ENCODE measurements at places on chromosomes 3 and 15. TPM values are rescaled to one million over a fixed set of nuclear protein-coding genes. Genes with fewer than 3 reads are reported as not detected.

DNA sequence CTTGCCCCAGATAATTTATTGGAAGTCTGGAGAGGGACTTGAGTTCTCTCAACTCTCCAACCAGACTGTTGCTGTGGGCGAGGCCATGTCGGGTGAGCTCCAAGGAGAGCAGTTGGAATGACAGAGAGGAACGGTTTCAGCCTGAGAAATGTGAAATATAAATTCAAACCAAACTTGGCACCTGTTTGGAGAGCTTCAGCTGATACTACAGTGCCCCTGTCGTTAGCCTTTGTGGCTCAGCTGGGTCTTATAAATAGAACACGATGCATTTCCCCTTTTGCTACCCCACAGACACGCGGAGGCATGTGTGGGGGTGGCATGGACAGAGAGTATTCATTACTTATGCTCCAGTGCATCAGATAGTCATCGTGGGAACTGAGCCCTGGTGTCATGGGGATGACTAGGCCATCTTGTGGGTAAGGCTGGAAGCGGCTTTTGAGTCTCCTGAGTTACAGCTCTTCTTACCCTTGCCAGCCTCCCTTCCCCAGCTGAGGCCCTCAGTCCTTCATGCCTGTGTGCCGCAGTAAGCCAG, 15.6 kb downstream of the SMAD3 start:
- H3K27ac ChIP-seq: no peak overlapping the region
- no peak overlapping the region for H3K4me3 ChIP-seq
- peaks cover 27% of the 10 kb centered on the region for H3K4me1 ChIP-seq
- no peaks in the 10 kb centered on the region for H3K27me3 ChIP-seq
- H3K36me3 ChIP-seq: no peaks in the 10 kb centered on the region

Gene HDC
- total RNA-seq: not detected

DNA sequence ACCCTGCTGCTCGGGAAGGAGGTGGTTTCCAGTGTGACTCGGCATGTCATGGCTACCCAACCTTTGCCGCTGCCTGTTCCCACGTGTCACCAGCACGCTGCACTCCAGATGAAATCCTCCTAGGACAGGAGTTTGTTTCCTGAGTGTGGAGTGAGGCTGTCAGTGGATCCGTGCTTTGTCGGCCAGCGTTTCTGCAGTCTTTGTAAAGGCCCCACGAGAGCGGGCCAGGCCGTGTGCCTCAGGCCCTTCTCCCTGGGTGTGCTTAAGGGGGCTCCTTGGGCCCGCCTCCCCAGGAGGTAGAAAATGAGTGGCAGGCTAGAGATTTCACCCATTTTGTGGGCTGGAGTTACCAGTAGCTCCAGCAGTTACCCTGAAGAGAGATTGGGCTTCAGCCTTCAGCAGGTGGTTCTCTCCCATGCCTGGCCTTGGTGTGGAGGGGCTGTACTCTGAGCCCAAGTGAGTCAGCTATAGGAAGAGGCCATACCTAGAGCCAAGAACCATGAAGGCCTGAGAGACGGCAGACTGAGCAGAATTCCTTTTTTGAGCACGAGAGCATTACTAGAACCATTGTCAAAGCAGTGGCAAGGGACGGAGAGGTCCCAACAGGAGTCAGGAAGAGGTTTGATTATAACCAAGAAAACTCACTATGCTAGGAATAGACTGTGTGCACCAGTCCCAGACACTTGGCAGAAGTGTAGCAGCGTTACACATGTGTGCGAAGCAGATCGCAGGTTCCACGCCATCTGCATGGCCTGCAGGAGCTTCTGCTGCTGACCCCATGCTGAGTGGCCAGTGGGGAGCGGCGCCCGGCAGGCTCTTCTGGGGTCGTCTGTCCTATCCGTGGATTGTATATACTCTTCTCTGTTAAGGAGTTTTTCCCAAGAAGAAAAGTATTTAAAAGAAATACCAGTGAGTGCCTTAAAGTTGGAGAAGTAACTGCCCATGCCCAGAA, 14.5 kb downstream of the MAP6D1 start:
- H3K36me3 ChIP-seq: peaks cover 5% of the 10 kb centered on the region
- H3K4me1 ChIP-seq: no peaks in the 10 kb centered on the region
- H3K4me3 ChIP-seq: no peak overlapping the region

Gene WDR72
- total RNA-seq: 10.1 TPM

Gene BBS4
- 22.4 TPM for total RNA-seq

DNA sequence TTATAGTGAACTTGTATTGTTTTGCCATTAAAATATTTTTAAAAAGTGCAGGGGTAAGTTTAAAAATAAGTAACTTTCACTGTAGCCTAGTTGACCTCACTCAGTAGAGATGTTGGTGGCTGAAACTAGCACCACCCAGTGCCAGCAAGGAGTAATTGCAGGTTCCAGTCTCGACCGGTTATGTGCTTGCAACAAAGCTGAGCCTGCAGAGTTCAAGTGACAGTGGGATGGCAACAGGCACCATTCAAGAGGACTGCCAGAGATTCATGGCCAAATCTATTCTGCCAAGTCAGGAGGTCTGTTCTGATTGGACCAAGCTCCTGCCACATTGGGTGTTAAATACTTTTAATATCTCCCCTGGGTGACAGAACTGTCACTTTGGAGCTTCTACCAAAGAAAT, 2.7 kb downstream of the ADAMTS7 start:
- no peak for DNase-seq
- H3K36me3 ChIP-seq: no peaks in the 10 kb centered on the region
- H3K27me3 ChIP-seq: no peaks in the 10 kb centered on the region
- H3K27ac ChIP-seq: no peak overlapping the region
- H3K4me1 ChIP-seq: peaks cover 8% of the 10 kb centered on the region
- no peak overlapping the region for H3K4me3 ChIP-seq

Gene SLC22A13
- total RNA-seq: 0.63 TPM

Gene CACNA1D
- 15.6 TPM for total RNA-seq

- H3K4me1 ChIP-seq: no peaks in the 10 kb centered on the region
- no peak overlapping the region for H3K27ac ChIP-seq
- DNase-seq: no peak
- no peaks in the 10 kb centered on the region for H3K36me3 ChIP-seq
- H3K27me3 ChIP-seq: no peaks in the 10 kb centered on the region
These were observed 52.5 kb downstream of the LRRN1 start for GRCh38 chr3:3851621-3852323.

Gene ARPP21
- not detected for total RNA-seq

GRCh38 chr3:116815831-116816588, 106.4 kb downstream of the TUSC7 start:
- no peaks in the 10 kb centered on the region for H3K4me1 ChIP-seq
- no peak for DNase-seq

GRCh38 chr3:126704494-126705214, 614 bp downstream of the CHCHD6 start:
- H3K4me1 ChIP-seq: peaks cover 7% of the 10 kb centered on the region
- H3K4me3 ChIP-seq: peak overlapping the region; percentile 78
- DNase-seq: no peak
- H3K36me3 ChIP-seq: no peaks in the 10 kb centered on the region
- H3K27ac ChIP-seq: peak overlapping the region; percentile 33
- H3K27me3 ChIP-seq: no peaks in the 10 kb centered on the region

- no peaks in the 10 kb centered on the region for H3K36me3 ChIP-seq
- H3K4me3 ChIP-seq: peak overlapping the region; percentile 90
- DNase-seq: peak; percentile 50
- H3K4me1 ChIP-seq: peaks cover 6% of the 10 kb centered on the region
- H3K27me3 ChIP-seq: no peaks in the 10 kb centered on the region
These were observed 641 bp downstream of the ACVR2B start for GRCh38 chr3:38454178-38454883.

GRCh38 chr3:73633916-73634344, 9.2 kb upstream of the PDZRN3 start:
- no peak overlapping the region for H3K4me3 ChIP-seq
- no peak for DNase-seq
- no peaks in the 10 kb centered on the region for H3K4me1 ChIP-seq
- H3K27ac ChIP-seq: no peak overlapping the region
- no peaks in the 10 kb centered on the region for H3K27me3 ChIP-seq

- no peak for DNase-seq
- no peak overlapping the region for H3K27ac ChIP-seq
- H3K4me3 ChIP-seq: no peak overlapping the region
- no peaks in the 10 kb centered on the region for H3K36me3 ChIP-seq
- no peaks in the 10 kb centered on the region for H3K27me3 ChIP-seq
These were observed 442.6 kb upstream of the PROK2 start for GRCh38 chr3:72227486-72228070.

DNA sequence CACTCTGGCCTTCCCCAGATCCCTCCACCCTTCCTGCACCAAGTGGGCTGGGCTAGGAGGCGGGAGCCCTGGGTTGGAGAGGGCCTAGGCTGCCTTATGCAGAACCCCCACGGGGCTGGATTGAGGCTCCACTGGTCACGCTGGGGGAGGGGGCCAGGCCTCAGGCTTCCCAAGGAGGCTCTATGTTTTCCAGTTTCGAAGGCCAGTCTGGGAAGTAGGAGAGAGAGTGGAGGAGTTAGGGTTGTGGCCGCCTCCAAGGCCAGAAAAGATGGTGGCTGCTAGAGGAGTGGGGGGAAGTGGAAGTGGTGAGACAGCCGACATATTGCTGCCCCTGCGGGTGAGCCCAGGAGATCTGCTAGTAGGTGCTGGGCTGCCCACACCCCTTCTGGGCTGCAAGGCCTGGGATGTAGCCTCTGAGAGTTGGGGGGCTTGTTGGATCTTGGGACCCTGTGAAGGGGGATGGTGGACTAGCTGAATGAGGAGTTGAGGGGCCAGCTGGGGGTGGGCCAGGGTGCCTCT, 1.2 kb downstream of the GNAI2 start:
- H3K36me3 ChIP-seq: no peaks in the 10 kb centered on the region
- H3K27me3 ChIP-seq: no peaks in the 10 kb centered on the region
- peak overlapping the region; percentile 82 for H3K27ac ChIP-seq

DNA sequence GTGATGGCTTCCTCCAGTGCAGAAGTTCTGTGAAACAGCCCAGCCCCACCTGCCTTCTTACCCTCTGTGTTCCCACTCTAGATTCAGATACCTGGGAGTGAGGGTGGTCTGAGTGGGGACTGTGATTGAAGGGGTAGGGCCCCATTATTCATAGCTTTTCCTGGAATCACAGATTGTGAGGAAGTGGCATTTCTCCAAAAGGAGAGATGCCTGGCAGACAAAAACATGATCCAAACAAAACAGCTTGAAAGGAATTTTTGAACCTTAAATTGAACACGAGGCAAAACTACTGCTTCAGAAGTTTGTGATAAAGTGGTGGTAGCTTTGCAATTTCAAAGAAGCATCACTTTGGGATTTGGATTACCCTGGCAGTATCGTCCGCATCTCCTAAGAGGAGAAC, 29.2 kb upstream of the NEO1 start:
- no peak overlapping the region for H3K27ac ChIP-seq
- H3K27me3 ChIP-seq: no peaks in the 10 kb centered on the region
- no peaks in the 10 kb centered on the region for H3K36me3 ChIP-seq
- no peak overlapping the region for H3K4me3 ChIP-seq
- no peak for DNase-seq

Gene SKOR1
- not detected for total RNA-seq

Gene HRH1
- total RNA-seq: 1.6 TPM

Gene PLA1A
- 0.75 TPM for total RNA-seq

GRCh38 chr3:147672436-147672835, 263.3 kb downstream of the ZIC1 start:
- H3K27ac ChIP-seq: no peak overlapping the region
- H3K36me3 ChIP-seq: no peaks in the 10 kb centered on the region
- no peaks in the 10 kb centered on the region for H3K27me3 ChIP-seq
- H3K4me1 ChIP-seq: no peaks in the 10 kb centered on the region
- H3K4me3 ChIP-seq: no peak overlapping the region

Gene RASL12
- 6.0 TPM for total RNA-seq

Gene LCTL
- not detected for total RNA-seq

All from Caco-2 (cell line).